ENCODE measurements at places on chromosomes 5 and 9. TPM values are rescaled to one million over a fixed set of nuclear protein-coding genes. Genes with fewer than 3 reads are reported as not detected.

Gene SOX30
- not detected for total RNA-seq

GRCh38 chr5:159471904-159472303 lies 141.6 kb upstream of the IL12B start:
- no peaks in the 10 kb centered on the region for H3K27me3 ChIP-seq
- peaks cover 1% of the 10 kb centered on the region for H3K36me3 ChIP-seq
- peaks cover 2% of the 10 kb centered on the region for H3K4me1 ChIP-seq
- no peak overlapping the region for H3K4me3 ChIP-seq
- H3K27ac ChIP-seq, result no peak overlapping the region

DNA sequence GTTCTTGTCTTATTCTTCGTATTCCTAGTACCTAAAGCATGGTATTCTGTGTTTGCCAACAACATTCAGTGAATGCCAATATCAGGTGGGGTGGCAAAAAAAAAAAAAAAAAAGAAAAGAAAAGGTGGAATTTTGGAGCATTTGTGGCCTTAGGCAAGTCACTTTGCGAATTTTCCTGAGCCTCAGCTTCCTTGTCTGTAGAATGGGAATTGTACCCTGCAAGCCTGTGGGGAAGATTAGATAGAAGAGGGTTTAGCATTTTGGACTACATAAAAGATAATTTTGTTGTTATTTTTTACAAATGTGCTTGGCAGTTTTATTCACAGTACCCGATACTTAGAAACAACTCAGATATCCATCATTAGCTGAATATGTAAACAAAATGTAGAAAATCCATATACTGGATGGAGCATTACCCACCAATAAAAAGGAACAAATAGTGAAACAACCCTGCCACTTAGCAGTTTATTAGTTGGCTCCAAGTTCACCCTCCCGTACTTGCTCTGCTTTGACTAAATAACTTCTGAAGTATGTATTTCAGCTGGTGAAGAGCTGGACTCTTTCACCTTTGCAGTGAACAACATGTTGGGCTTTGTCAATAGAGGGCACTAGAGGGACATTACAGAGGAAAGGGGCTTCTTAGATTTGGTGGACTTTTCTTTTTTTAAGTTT lies 13.6 kb downstream of the UBE2D2 start:
- no peak for DNase-seq
- H3K4me1 ChIP-seq, result peaks cover 8% of the 10 kb centered on the region
- peak overlapping the region; percentile 54 for H3K27ac ChIP-seq
- H3K27me3 ChIP-seq, result no peaks in the 10 kb centered on the region
- H3K4me3 ChIP-seq, result no peak overlapping the region

GRCh38 chr5:8094304-8094703 lies 225.4 kb downstream of the MTRR start:
- no peaks in the 10 kb centered on the region for H3K4me1 ChIP-seq
- H3K36me3 ChIP-seq, result no peaks in the 10 kb centered on the region
- H3K27ac ChIP-seq, result no peak overlapping the region
- no peak overlapping the region for H3K4me3 ChIP-seq
- no peaks in the 10 kb centered on the region for H3K27me3 ChIP-seq

DNA sequence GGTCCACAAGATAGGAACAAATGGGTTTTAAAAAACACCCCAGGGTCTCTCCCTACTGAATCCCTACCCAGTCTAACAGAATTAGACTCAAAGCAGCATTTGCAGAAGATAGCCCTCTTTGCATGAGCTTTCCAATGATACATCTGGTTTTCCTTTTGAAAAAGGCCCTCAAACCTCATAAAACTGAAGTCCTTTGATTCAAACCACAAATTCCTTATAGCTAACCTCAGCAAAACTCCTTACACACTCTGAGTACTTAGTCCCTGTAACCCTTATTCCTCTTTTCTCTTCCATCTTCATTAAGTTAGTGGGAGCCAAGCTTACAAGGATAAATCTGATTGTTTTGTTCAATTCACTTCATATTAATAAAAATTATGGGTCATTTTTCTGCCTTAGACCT lies 90.5 kb upstream of the TNC start:
- H3K36me3 ChIP-seq, result no peaks in the 10 kb centered on the region
- no peak overlapping the region for H3K4me3 ChIP-seq
- H3K27me3 ChIP-seq, result peaks cover 5% of the 10 kb centered on the region
- peaks cover 6% of the 10 kb centered on the region for H3K4me1 ChIP-seq
- no peak overlapping the region for H3K27ac ChIP-seq

Gene MPDZ
- 67.2 TPM for total RNA-seq

Gene ADAMTS16
- total RNA-seq, result 40.7 TPM

DNA sequence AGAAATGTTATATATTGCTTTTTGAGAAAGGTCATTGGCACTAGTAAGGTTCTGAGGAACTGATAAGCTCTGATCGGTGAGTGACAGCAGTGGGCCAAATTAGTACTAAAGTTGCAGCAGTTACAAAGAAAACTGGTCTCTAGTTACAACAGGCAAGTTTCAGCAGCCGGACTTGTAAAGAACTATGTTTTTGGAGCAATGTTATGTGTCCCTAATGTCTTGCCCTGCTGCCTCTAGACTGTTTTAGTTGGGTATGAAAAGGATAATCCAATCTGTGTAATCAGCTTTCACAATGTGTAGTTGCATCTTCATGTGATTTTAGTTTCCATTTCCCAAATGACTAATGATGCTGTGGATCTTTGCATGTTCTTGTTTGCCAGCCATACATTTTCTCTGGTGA lies 113.5 kb downstream of the CAMK4 start:
- DNase-seq, result no peak
- H3K36me3 ChIP-seq, result no peaks in the 10 kb centered on the region
- H3K4me3 ChIP-seq, result no peak overlapping the region
- no peaks in the 10 kb centered on the region for H3K27me3 ChIP-seq
- H3K27ac ChIP-seq, result no peak overlapping the region

- H3K4me3 ChIP-seq, result no peak overlapping the region
- peaks cover 21% of the 10 kb centered on the region for H3K36me3 ChIP-seq
- H3K27me3 ChIP-seq, result no peaks in the 10 kb centered on the region
- DNase-seq, result no peak
These were observed 148.4 kb downstream of the MAN2A1 start for GRCh38 chr5:109838157-109838556.

- no peak overlapping the region for H3K4me3 ChIP-seq
- H3K27ac ChIP-seq, result no peak overlapping the region
- no peaks in the 10 kb centered on the region for H3K27me3 ChIP-seq
- no peaks in the 10 kb centered on the region for H3K36me3 ChIP-seq
These were observed 41.3 kb upstream of the CDH18 start for GRCh38 chr5:20029266-20029665.
